Activated CD4-positive, alpha-beta T cell treated with anti-CD3 and anti-CD28 coated beads for 36 hours (primary cell): ENCODE measurements at places on chromosomes 4 and X. TPM values are rescaled to one million over a fixed set of nuclear protein-coding genes. Genes with fewer than 3 reads are reported as not detected.
A peak's percentile ranks its signal among the peaks of the same experiment; 100 is the strongest.

Gene SLC39A8
- 53.5 TPM for total RNA-seq

- H3K36me3 ChIP-seq = peaks cover 5% of the 10 kb centered on the region
- no peak for DNase-seq
- H3K4me3 ChIP-seq = peak overlapping the region; percentile 83
- H3K27me3 ChIP-seq = no peaks in the 10 kb centered on the region
- peaks cover 11% of the 10 kb centered on the region for H3K4me1 ChIP-seq
- peak overlapping the region; percentile 88 for H3K27ac ChIP-seq
These were observed 1.1 kb downstream of the XIAP start for GRCh38 chrX:123860983-123861382.

GRCh38 chr4:102217345-102217744 lies 127.9 kb downstream of the SLC39A8 start:
- peaks cover 16% of the 10 kb centered on the region for H3K27me3 ChIP-seq
- DNase-seq = no peak
- H3K36me3 ChIP-seq = no peaks in the 10 kb centered on the region
- H3K27ac ChIP-seq = no peak overlapping the region
- H3K4me3 ChIP-seq = no peak overlapping the region
- H3K4me1 ChIP-seq = no peaks in the 10 kb centered on the region

GRCh38 chr4:6916587-6917460 lies 7.2 kb downstream of the TBC1D14 start:
- H3K27ac ChIP-seq = peak overlapping the region; percentile 95
- peak; percentile 81 for DNase-seq
- no peaks in the 10 kb centered on the region for H3K27me3 ChIP-seq
- H3K4me3 ChIP-seq = peak overlapping the region; percentile 53
